Activated T-cell treated with anti-CD3 and anti-CD28 coated beads for 1 hour (primary cell): ENCODE measurements at places on chromosomes 2 and 18.

GRCh38 chr2:152236191-152236925, 60.8 kb upstream of the STAM2 start:
- no peak for DNase-seq

- DNase-seq, result no peak
These were observed 189.0 kb upstream of the HDAC4 start for GRCh38 chr2:239589833-239590232.

DNA sequence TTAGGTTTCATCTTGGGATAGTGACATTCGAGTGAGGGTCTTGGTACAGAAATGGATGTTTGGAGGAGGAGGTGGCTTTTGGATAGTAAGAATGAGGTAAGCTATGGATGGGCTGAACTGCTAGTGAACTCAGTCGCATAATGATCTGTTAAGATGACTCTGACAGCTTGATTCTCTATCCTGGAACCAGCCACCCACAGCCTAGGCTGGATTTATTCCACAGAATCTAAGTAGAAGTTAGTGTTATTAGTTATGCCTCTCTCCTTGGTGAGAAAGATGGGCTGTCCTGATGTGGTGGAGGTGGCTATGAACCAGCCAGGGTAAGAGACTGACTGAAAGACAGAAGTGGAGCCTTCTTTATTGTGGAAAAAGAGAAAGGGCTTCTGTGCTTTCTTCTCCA, 22.4 kb downstream of the IL36A start:
- no peak for DNase-seq

GRCh38 chr2:39469807-39470206, 32.7 kb upstream of the MAP4K3 start:
- no peak for DNase-seq
